Activated CD8-positive, alpha-beta memory T cell treated with anti-CD3 and anti-CD28 coated beads, Interleukin-2, amount 10 ng/mL, durations not matched to agents 7 days and 5 days (primary cell): ENCODE measurements at places on chromosomes 11 and 22.

DNA sequence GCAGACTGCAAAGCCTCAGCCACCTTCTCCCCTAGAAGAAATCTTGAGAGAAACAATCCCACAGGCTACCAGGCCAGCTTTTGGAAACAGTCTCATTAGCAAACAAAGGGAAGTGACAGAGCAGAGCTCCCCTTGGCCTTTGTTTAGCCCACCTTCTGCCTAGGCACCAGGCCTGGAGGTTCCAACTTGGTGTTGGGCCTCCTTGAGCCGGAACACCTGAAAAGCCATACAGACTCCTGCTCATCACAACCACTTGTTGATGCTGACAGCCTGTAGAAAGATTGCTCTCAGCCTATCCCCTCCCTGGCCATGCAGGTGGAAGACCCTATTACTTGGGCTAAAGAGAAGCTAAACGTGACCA lies 26.6 kb downstream of the KCNQ1OT1 start:
- no peak for DNase-seq

- no peak for DNase-seq
Measured at GRCh38 chr11:95849087-95849825, 59.0 kb downstream of the CEP57 start.

DNA sequence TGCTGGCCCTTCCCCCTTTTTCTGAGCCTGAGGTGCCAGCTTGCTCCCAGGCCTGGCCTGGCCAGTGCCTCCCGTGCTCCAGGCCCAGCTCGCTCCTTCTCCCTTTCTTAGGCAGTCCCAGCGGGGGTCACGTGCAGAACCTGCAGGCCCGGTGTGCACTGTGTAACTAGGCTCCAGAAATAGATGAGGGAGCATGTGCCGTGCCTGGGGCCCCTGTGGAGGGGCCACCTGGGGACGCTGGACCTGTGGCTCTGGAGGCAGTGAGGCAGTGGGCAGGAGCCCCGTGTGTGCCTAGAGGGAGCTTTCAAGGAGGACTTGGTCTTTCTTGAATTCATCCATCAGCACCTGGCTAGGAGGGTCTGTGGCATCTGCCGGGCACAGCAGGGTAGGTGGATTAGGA lies 11.5 kb downstream of the PTDSS2 start:
- no peak for DNase-seq

GRCh38 chr11:3049430-3050243 lies 7.6 kb downstream of the CARS1 start:
- DNase-seq = peak; percentile 93

GRCh38 chr11:87259736-87260135 lies 222.0 kb downstream of the TMEM135 start:
- DNase-seq = no peak

DNA sequence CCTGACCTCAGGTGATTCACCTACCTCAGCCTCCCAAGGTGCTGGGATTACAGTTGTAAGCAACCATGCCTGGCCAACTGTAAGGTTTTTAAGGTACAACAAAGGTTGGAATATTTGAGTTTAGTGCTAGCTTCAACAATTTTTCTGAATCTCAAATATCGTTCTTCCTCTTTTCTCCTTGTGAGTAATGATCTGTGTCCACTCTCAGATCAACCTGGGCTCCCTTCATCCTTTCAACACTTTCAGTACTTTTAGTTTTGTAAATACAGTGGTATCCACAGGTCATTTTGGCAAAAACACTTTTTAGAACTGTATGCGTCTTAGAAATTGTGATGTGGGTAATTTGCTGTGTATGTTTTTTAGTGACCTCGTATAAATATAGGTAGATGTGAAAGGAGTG lies 7.9 kb downstream of the PACS1 start:
- DNase-seq = no peak

GRCh38 chr11:123137431-123138224 lies 57.4 kb downstream of the CLMP start:
- DNase-seq = no peak

DNA sequence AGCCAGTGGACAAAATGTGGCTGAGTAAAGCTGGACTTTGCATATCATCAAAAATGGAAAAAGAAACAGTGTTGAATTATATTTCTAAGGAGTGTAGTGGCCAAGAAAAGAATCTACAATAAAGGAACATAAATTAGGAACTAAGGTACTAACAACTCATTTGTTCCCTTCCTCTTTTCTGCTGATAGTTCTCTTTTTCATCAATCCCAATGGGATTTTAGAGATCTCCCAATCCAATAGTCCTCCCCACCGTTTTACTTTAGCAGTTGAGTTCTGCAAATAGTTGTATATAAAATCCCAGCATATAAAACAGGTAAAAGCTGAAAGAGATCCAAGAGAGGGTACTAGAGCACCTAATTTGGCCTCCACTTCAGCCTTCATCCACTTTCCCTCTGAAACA lies 2.0 kb downstream of the PRCP start:
- no peak for DNase-seq

DNA sequence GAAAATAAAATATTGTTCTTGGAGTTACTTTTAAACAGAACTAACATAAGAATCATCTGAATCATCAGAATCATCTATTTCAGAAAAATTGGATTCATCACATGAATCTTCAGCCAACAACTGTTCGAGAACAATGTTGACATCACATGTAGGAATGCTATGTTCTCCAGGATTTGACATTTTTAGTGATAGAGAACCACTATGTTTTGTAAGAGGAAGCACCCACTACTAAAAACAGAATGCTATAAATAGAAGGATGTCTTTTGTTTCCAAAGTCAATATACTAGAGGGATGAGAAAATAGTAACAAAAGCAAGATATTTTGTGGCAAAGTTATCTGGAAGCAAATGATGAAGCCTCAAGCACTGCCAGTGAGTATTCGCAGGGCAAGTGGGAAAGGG lies 263.4 kb upstream of the DDI1 start:
- DNase-seq = no peak

DNA sequence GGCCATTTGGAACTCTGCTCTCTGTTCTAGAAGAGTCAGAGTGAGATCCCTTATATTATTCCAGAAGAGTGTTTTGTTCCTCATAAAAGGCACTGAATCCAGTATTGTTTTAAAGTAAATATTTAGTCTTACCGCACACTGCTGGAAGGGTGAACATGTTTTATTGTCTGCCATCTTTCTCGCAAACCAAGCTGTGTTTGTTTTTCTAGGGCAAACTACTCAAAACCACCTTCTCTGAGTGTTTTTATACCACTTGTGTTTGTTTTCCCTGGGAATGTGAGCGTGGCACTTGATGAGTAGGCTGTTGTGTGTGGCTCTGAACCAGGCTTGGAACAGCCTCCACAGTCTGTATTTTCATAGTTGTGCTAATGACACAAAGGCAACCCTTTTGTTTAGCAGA lies 89.8 kb downstream of the DBX1 start:
- no peak for DNase-seq

- no peak for DNase-seq
Measured at GRCh38 chr22:42307806-42308563, 37.5 kb upstream of the TCF20 start.

- DNase-seq = no peak
Measured at GRCh38 chr11:128690665-128691101, 3.2 kb upstream of the FLI1 start.

- no peak for DNase-seq
Measured at GRCh38 chr11:40819230-40819629, 640.2 kb downstream of the LRRC4C start.

DNA sequence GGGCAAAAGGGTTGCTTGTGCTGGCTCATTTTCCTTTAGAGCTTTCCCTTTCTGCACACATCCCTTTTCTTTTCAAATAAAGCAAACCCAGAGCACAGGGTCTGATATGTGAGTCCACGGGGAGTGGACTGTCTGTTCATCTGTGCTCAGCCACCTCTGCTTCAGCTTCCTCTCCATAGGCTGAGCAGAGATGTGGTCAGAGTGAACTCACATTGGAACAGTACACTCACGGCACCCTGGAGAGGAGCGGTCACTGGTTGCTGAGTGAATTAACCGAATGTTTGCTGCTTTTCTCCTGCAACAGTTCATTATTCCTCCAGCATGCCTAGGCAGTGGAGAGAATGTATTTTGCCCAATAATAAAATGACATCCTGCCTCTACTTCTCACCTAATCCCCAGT lies 36.3 kb upstream of the CABP7 start:
- DNase-seq = no peak

- no peak for DNase-seq
Measured at GRCh38 chr11:10091314-10092045, 202.5 kb downstream of the SBF2 start.

DNA sequence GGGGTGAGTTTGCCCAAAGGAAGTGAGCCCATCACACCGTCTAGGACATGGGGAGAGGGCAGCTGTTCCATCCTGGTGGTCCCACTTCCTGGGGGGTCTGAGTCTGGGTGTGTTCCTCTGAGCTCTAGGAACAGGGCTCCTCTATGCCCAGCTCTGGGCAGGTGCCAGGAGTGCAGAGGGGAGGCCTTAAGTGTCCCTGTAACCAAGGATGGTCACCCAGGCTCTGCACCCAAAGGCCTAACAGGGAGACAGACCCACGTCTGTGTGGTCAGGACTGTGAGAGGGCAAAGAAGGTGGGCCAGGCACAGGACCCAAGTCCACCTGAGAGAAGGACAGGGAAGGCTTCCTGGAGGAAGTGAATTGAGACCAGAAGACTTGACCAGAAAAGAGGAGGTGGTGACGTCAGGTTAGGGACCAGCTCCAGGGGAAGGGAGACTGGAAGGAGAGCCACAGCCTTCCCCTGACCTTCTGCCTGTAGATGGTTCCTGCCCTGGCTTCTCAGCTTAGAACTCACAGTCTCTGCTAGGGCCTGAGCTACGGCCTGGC lies 11.3 kb upstream of the TCF20 start:
- no peak for DNase-seq

DNA sequence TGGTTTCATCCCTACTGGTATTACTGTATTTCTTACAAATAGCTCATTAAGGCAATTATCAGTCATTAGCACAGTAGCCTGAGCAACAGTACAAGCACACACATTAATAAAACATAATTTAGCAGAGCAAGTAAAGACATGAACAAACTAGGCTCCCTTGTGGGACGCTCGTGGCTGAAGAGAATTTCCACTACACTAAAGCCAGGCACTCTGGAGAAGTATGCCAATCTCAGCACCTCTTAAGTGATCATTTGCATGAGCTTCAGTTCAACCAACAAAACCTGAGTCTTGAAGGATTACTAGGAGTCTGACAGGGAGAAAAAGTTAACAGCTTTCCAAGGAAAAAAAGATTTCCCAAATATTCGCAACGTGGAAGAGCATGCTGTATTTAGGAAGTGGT lies 109.1 kb downstream of the LARGE1 start:
- no peak for DNase-seq

- no peak for DNase-seq
Measured at GRCh38 chr11:94217705-94218104, 86.7 kb upstream of the IZUMO1R start.

DNA sequence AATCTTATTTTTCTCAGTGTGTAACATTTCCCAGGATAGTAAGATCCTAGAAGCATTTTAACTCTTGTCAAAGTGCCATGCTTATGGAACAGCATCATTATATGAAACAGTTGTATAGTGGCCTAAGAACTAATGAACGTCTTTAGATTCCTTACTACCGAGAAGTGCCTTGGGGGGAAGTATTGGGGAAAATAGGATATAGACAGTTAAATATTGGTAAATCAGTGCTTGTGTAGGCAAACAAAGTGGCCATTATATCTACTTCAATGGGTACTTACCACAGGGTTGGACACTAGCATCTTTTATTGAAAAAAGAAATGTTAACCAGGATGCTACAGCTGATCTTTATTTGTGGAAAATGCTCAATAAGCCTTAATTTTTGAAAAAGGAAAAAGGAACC lies 11.3 kb downstream of the FAR1 start:
- DNase-seq = no peak

GRCh38 chr22:49550141-49550430 lies 277.6 kb downstream of the BRD1 start:
- no peak for DNase-seq

DNA sequence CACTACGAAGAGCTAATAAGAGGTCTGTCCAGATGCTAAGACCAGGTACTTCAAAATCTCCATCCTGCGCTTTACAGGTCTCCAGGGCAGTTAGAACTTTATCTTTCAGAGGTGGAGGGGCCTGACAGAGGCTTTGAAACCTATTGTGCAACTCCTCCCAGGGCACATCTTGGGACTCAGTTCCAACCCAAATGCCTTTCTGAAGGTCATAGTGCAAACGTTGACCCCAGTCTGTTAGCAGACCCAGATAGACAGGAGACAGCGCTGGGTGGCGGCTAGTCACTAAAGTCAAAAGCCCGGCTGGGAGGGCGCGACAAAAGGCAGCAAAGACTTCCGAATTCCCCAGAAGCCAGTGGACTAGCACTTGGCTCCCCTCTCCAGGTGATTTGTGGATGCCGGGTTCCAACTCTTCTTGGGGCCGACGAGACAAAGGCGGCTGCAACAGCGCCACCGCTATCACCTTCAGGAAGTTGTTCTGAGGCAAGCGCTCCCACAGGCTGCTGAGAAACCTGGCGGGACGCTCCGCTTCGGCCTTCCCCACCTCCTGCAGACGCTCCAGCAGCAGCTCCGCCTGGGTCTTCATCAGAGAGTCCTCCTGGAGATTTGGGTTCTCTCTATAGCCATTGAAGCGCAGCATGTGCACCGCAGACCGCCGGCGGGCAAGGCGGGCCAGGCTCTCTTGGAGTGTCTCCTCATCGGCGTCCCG lies 728 bp downstream of the FANCF start:
- peak; percentile 72 for DNase-seq

DNA sequence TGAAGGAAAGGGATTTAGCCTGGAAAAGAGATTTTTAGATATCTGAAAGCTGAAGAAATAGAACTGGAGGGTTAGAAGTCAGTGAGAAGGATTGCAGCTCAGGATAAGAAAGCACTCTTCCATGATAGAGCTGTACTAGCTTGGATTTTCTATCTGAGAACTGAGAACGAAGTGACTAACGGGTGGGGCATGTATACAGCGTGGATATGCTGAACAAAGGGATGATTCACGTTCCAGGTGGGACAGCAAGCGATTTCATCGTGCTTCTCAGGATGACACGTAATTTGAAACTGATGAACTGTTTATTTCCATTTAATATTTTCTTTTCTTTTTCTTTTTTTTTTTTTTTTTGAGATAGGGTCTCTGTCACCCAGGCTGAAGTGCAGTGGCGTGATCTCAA lies 53.0 kb downstream of the GRAMD1B start:
- no peak for DNase-seq

GRCh38 chr11:579830-580601 lies 3.7 kb downstream of the PHRF1 start:
- DNase-seq = no peak

- no peak for DNase-seq
Measured at GRCh38 chr22:40023341-40023841, 28.6 kb downstream of the FAM83F start.

GRCh38 chr11:78786086-78786485 lies 211.4 kb upstream of the NARS2 start:
- no peak for DNase-seq

GRCh38 chr22:35479985-35480550 lies 60.6 kb upstream of the RASD2 start:
- DNase-seq = no peak

GRCh38 chr22:27378995-27379394 lies 422.6 kb downstream of the MN1 start:
- DNase-seq = no peak

GRCh38 chr11:88059326-88059725 lies 115.9 kb downstream of the RAB38 start:
- DNase-seq = no peak
